ENCODE measurements at places on chromosomes 6 and 20.

GRCh38 chr20:47016068-47016664 is 121.5 kb downstream of the EYA2 start:
- peak; percentile 30 for DNase-seq

- no peak for DNase-seq
These were observed 232.9 kb downstream of the EPM2A start for GRCh38 chr6:145502416-145502815.

GRCh38 chr6:145015739-145016558 is 719.4 kb downstream of the EPM2A start:
- no peak for DNase-seq

- DNase-seq = no peak
These were observed 224.8 kb upstream of the RREB1 start for GRCh38 chr6:6883011-6883410.

GRCh38 chr6:168018664-168019063 is 21.2 kb downstream of the KIF25 start:
- DNase-seq = no peak

Data from left kidney (tissue), 8 donors.